ENCODE measurements at places on chromosomes 13 and 19.

- DNase-seq: no peak
Observed at GRCh38 chr13:103067751-103068555, 1.7 kb upstream of the SLC10A2 start.

GRCh38 chr13:39602614-39603366 is at the start of gene LHFPL6:
Gene LHFPL6 (minus strand): TSS chr13:39603193.
- peak; percentile 73 for DNase-seq

DNA sequence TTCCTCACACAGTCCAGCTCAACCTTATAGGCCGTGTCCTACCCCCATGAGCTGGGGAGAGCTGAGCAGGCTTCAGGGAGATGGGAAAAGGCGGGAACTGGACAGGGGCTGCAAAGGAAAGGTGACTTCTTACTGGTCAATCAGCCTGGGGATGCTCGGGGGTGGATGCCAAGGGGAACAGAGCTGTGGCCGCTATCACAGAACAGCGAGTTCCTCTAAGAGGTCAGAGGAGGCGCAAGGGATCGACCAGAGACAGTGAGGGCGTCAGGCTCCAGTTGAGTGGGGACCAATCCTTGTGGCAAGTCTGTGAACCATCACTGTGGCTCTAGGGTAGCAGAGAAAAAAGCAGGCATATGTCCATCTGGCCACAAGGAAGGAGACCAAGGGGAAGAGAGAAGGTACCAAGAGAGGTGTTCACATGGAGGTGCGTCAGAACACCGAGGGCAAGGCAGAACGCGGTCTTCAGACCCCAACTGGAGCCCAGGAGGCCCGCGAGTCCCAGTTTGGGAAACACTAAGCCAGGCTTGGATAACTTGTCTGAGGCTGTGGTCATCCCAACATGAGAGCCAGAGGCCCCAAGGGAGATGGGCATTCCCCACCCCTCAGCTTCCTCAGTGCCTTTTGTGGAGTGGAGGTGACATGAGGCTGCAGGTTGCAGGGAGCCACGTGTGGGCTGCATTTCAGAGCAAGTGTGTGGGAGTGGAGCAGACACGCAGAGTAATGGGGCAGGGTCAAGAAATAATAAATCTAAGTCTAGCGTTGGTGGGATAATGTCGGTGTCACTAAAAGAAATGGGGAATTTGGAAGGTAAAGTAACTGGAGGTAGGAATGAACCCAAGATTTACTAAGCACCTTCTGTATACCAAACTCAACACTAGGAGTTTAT is 3.9 kb downstream of the F10 start:
- no peak for DNase-seq

DNA sequence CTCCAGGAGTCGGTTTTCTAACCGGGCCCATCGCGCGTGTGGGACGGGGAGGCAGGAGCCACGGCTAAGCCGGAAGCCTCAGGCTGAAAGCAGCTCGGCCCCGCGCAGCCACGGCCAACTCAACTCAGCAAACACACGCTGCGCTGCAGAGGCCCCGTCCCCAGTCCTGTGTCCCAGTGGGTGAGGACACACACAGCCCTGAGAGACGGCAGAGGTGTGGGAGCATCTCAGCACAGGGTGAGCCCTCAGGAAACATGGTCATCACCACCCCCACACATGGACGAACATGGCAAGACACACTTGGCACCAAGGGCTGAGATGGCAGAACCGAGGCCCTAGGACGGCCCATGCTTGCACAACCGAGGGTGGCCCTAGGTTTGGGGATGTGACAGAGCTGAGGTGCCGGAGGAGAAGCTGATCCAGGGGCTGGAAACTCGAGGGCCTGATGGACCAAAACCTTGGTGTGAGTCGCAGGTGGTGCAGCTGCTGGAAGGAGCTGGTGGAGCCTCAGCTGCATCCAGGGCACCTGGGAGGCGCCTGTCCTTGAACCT is 29.0 kb upstream of the C13orf46 start:
- no peak for DNase-seq

GRCh38 chr19:12047868-12048267 is 4.9 kb downstream of the ZNF878 start:
- no peak for DNase-seq

GRCh38 chr19:4552525-4552819 is 7.0 kb downstream of the SEMA6B start:
- no peak for DNase-seq

GRCh38 chr19:37999309-38000213 is 92.6 kb downstream of the SIPA1L3 start:
- no peak for DNase-seq

GRCh38 chr19:42316223-42317211 is 3.4 kb downstream of the TMEM145 start:
- DNase-seq: no peak

- no peak for DNase-seq
Observed at GRCh38 chr19:19105365-19106055, 32.8 kb downstream of the TMEM161A start.

GRCh38 chr19:3557461-3558248 is at the start of gene MFSD12:
Gene MFSD12 (minus strand): TSS chr19:3557586. CDS start chr19:3557403, 183 bp downstream.
- DNase-seq: peak; percentile 95

- no peak for DNase-seq
Observed at GRCh38 chr13:97654236-97654635, 220.3 kb downstream of the RAP2A start.

DNA sequence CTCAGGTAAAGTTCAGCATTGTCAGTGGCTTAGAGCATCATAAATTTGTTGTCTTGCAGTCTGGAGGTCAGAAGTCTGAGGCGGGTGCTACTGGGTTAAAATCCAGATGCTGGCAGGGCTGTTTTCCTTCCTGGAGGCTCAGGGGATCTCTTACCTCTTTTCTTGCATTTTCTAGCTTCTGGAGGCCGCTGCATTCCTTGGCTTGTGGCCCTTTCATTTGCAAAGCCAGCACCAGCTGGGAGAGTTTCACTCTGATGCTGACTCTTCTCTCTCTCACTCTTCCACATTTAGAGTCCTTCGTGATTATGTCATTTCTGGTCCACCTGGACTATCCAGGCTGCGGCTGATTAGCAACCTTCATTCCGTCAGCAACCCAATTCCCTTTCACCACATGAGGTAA is 38.1 kb upstream of the SLC10A2 start:
- no peak for DNase-seq

- no peak for DNase-seq
Observed at GRCh38 chr13:67833564-67833963, 603.4 kb upstream of the PCDH9 start.

DNA sequence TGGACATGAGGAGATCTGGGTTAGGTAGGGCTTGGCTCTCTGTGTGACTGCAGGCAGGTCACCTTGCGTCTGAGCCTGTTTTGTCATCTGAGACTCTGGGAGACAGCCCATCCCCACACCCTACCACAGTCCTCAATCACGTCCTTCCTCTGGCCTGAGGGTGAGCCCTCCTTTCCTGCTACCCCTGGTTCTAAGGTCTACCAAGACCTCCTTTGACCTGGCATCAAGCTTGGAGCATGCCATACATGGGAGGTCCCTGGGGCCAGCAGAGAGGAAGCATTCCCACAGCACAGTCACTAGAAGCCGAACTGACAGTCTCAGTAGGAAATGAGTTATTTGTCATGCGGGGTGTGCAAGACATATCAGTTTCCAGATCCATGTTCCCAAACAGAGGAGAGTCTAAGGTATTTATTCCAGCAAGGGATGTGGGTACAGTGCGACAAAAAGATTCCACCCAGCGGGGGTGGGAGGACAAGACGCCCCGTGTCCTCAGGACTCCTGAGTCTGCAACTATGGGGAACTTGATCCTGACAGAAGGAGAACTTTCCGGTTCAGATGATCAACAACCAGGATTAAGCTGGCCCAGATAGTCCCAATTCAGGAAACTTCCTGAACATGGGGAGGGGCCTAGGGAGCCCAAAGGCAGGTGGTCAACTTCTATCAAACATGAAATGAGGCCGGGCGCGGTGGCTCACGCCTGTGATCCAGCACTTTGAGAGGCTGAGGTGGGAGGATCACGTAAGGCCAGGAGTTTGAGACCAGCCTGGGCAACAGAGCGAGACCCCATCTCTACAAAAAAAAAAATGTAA is 9.5 kb downstream of the ARRDC2 start:
- DNase-seq: peak; percentile 24

- no peak for DNase-seq
Observed at GRCh38 chr19:54650108-54650655, 12.6 kb upstream of the LILRB4 start.

DNA sequence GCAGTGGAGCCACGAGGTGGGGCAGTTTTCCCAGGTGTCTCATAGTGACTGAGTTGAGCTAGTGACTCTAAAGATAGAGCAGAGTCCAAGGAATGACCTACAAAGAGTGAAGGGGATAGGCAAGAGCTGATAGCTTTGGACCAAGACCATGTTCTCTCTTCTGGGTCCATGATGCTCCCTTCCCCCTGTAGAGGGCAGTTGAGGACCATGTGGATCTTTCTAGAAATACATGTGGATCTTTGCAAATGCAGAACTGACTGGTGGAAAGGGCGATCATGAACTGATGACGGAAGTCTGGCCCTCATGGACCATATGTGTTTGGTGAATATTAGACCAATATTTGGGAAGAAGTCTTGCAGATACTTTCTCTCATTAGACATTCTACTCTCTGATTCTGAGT is 6.9 kb downstream of the PSG1 start:
- DNase-seq: no peak

DNA sequence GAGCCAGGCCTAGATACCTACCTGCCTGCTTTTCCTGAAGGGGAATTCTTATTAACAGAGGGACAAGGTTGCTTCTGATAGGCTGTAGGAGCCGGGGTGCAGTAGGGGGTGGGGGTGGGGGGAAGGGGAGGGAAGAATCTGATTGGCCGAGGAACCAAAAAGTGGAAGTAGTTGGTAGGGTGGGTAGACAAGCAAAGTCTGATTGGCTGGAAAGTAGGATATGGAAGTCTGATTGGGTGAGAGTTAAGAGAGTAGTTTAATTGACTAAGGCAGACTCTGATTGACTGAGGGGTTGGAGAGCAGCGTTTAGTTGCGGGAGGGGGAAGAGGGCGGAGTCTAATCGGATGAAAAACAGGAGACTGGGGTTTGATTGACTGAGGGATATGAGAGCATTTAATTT is 9.4 kb upstream of the CYP4F22 start:
- no peak for DNase-seq

DNA sequence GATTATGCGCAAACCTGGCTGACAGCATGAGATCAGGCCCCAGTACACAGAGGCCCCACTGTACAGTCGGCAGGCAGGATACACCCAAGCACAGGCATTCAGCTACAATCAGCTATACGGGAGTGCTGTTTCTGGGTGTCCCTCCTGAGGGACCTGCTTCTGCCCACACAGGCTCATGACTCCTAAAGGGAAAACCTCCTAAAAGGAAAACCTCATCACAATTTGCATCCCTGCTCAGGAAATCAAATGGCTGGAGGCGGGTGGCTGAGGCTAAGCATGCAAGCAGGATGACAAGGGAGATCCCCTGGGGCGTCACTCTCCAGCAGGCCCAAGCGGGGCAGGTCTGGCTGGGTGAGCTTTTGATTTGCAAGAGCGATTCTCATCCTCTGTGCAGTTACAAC is 99.8 kb downstream of the CRYL1 start:
- no peak for DNase-seq

- no peak for DNase-seq
Observed at GRCh38 chr19:1261538-1261797, 7.7 kb upstream of the CIRBP start.

GRCh38 chr13:76385586-76385985 is 500.6 kb downstream of the KCTD12 start:
- no peak for DNase-seq

- no peak for DNase-seq
Observed at GRCh38 chr13:48559638-48560320, 26.9 kb upstream of the RCBTB2 start.

- DNase-seq: peak; percentile 48
Observed at GRCh38 chr19:584240-585001, 5.3 kb upstream of the HCN2 start.

DNA sequence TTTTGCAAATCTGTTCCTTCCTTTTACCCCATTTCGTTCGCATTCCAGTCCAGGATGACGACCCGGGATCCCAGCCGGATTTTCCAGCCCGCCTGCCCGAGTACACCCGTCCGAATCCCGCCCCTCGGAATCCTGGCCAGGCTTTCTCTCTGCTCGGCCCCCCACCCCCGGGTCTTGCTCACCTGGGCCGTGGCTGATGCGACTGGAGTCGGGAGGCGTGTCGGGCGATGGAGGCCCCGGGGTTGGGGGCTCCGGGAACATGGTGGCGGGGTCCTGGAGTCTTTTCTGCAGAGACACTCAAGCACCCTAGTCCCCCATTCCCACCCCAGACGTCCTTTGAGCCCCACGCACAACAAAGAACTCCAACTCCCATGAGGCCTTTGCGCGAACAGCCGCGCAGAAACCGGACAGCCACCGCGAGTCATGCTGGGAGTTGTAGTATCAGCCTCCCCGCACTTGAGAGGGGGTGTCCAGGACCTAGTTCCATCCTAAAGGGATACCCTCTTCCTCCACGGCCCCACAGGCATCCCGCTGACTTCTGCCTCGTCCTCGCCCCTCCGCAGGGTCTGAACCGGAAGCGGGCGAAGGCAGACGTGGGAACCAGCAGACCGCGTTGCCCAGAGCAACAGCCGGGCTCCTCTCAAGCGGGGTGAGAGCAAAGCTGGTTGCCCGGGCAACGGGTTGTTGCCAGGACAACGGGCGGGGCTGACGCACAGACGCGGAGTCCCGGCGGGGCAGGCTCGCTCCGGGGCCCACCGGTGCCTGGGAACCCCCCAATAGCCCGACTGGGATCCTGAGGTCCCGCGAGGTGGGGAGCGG is 1.1 kb downstream of the SYT5 start:
- peak; percentile 83 for DNase-seq

GRCh38 chr19:46613525-46613924 is 11.4 kb downstream of the PTGIR start:
- no peak for DNase-seq

DNA sequence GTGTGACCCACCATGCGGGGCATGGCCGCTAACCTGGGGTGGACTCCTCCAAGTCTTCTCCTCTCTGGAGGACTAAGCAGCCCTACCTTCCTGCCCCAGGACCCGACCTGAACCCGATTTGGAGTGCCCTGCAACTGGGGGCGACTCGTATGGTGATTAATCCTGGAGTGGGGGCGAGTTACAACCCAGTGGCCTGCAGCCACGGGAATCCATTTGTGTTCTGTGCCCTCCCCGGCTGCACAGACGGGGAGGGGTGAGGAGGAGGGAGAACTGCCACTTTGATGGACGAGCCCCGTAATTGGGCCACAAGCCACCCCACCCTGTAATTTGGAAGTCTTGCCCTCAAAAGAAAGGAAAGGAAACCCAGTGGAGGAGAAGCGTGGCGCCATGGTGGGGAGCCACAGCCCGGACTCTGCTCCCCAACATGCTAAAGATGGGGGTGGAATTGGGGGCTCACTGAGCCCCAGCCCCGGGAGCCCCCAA is 18.0 kb downstream of the PRR36 start:
- DNase-seq: no peak

- no peak for DNase-seq
Observed at GRCh38 chr19:1841209-1841924, 6.9 kb downstream of the REXO1 start.

- DNase-seq: no peak
Observed at GRCh38 chr19:55112777-55113569, 4.5 kb downstream of the PPP1R12C start.

Measured in midbrain (tissue), 1 donor.